GM10248 (cell line): ENCODE measurements at places on chromosomes 1 and 21.

DNA sequence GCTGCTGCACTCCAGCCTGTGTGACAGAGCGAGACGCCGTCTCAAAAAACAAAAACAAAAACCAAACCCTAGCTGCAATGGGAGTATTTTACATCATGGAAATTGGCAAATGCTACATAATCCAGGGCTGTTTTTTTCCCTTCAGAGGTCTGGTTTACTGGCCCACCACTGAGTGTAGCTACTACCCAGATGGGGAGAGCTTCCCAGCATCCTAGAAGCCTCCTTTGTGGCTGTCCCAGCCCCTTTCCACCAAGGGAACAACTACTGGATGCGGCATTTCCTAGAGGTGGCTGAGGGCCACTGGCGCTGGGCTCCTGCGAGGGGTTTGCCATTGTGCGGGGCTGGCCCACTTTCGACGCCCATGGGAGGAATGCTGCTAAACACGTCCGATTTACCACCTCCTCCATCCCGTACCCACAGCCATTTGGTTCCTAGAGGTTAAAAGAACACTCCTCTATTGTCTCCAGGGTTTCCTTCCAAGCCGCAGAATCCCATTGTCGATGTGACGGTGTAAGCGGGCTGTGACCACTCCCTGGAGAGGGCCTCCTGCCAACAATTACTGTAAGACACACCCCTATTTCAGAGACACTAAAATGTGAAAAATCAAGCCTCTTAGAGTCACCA, 55.4 kb downstream of the RUNX3 start:
- DNase-seq, result no peak

GRCh38 chr1:116375887-116376728, 3.1 kb downstream of the ATP1A1 start:
- DNase-seq, result no peak

- DNase-seq, result peak; percentile 23
Measured at GRCh38 chr1:67144696-67145095, 9.9 kb upstream of the C1orf141 start.

GRCh38 chr1:150321826-150322166, 463 bp downstream of the PRPF3 start:
- no peak for DNase-seq

DNA sequence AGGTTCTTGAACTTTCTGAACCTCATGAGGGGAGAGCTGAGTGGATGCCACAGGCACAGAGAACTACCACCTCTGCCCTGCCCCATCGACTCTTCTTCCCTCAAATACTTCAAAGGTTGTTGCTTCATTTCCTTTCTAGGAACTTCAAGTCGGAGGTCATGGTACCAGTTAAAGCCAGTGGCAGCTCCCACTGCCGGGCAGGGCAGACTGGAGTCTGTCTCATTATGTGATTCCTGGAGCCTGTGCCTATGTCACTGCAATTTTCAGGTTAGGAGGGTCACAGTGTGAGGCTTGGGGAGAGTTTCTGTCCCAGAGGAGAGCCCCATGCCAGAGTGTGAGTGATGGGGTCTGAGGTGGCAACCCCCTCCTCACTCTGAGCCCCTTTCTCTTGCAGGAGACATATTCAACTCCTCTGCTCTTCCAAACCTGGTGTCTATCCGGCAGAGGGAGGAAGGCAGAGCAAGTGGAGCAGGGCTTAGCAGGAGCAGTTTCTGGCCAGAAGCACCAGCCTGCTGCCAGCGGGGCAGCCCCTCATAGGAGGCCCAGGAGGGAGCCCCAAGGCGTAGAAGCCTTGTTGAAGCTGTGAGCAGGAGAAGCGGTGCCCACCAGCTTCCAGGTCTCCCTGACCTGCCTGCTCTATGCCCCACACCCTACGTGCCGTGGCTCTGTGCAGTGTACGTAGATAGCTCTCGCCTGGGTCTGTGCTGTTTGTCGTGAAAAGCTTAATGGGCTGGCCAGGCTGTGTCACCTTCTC, 29.3 kb downstream of the CAMK1G start:
- no peak for DNase-seq

DNA sequence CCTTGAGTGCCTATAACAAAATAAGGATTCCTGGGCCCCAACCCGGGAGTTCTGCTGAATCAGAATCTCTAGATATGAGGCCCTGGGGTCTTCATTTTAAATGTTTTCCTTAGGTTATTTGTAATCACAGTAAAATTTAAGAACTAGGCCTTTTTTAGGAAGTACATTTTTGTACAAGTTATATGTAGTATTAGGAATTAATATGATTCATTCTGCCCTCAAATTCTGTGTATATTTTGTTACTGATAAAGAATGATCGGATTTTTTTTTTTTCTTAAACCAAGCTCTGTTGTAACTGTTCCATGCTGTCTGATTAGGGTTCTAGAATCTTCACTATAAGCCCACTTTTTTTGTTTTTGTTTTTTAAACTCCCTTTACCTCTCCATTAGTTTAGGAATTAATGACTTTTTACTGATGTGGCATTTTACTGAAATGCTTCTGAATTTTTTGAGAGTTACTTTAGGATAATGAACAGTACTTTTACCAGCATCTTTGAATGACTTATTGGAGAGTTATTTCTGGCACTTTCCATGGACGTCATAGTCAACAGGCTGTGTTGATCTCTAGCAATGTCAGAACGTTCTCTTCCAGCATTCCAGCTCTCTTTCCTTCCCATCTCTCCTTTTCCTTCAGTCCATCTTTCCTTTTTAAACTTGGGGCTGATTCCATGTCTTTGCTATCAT, 48.3 kb downstream of the CLIC4 start:
- no peak for DNase-seq

GRCh38 chr1:208036918-208037766, 126.2 kb upstream of the CD34 start:
- no peak for DNase-seq

DNA sequence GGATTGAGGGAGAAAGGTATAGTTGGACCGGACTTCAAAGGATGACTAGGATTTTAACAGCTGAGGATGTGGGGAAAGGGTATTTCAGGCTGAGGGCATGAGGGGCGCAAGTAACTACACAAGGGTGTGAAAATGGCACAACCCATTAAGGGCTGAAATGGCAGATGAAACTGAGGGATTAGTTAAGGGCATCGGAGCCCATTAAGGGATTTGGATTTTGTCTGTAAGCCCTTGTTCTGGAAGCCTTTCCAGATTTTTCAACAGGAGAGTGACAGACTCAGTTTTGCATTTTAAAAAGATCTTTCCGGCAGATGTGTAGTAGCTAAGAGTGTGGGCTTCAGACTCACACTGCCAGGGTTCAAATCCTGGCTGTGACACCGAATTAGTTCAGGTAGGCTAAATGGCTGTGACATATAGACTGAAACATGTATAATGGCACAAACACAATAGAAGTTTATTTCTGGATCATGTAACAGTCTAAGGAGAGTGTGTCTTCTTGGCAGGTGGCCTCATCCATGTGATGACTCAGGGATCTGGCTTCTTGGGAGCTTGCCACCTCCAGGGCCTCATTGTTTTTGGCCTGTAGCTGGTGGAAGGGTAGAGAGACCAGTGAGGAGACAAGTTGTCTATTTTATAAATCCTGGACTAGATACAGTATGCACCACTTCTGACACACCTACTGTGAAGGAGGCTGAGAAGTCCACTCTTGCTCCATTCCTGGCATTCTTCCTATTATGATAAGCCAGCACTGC, 49.6 kb downstream of the UBE2T start:
- no peak for DNase-seq

GRCh38 chr1:17895986-17896385, 140.9 kb downstream of the ACTL8 start:
- no peak for DNase-seq

DNA sequence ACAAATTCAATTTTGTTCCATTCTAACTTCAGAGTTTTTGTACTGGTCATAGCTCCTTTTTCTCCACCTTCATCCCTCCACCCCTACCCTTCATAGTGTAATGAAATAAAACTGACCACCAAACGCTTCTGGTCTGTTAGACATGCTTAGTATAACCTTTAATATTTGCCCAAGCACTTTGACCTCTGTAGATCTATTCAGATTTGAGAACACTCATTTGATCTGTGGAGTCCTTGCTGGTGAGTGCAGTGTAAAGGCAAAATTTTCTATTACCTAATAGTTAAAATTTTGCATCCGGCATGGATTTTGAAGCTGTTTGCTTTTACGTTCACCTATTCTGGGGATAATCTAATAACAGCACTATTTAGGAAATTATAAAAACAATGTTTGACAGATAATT, 41.2 kb downstream of the TMEM200B start:
- no peak for DNase-seq

DNA sequence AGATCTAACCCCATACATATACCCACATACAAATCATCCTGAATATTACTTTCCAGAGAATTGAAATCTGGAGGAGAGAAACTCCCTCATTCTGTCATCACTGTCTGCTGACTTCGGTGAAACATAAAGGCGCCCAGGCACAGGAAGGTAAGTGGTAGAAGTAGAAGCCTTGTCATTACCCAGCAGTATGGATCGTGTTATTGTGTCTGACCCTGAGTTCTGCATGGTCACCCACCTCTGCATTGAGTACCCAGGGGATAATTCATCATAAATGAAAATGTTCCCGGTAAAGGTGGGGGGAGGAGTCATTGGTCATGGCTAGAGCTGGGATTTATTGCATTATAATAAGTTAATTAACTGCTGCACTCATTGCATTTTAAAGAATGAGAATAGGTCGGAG, 342.6 kb upstream of the PKN2 start:
- DNase-seq, result no peak

DNA sequence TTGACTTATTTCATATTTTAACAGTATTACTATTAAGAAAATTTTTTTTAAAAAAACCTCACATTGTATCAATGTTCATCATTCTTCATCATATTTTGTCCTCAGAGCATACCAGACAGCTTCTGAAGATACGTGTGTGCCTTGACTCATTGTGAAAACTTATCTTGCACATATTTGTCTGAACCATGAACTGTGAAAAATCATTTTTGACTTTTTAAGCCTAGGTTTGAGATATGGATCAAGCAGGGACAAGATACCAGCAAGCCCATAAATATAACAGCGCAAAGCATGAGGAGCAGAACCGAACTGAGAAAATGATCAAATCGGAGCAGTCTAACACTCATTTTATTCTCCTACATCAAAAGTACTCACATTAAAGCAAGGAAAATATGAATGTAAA, 506.0 kb downstream of the BRINP3 start:
- DNase-seq, result no peak

- no peak for DNase-seq
Measured at GRCh38 chr21:25563361-25564116, 43.7 kb downstream of the MRPL39 start.

DNA sequence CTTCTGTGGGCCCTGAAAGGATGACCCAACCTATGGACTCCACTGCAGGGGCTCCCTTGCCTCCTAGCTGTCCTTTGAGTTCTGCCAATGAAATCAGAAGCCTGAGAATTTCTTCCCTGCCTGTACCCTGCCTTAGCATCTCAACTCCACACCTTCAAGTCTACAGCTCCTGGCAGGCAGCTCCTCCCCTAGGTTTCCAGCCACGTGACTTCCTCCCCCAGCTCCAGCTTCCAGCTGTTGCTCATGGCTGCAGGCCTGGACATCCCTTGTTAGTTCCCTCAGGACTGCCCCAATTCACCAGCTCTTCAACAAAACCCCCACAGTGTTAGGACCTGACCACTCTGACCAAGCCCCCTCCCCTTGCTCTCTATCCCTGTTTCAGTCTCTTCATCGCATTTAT, 2.4 kb downstream of the RCAN1 start:
- DNase-seq, result no peak

DNA sequence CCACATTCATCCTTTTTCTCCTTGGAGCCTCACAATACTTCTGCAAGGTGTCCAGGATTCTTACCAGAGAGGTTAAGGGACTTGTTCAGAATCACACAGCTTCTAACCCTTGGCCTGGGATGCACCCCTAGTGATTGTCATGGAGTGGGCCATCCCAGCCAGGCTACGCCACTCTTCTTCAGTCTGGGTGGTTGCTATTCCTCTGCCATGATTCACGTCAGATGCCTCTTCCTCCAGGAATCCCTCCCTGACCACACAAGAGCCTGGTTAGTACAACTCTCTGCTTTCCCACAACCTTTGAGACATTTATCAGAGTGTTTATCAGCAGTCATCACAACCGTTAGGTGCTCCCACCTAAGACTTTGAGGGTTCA, 121.8 kb downstream of the EPHB2 start:
- DNase-seq, result no peak

- DNase-seq, result no peak
Measured at GRCh38 chr21:24369746-24370145, 1237.5 kb downstream of the MRPL39 start.
